ENCODE measurements at places on chromosomes 11 and 22. TPM values are rescaled to one million over a fixed set of nuclear protein-coding genes. Genes with fewer than 3 reads are reported as not detected.

The NPAS4 gene
- not detected for total RNA-seq

DNA sequence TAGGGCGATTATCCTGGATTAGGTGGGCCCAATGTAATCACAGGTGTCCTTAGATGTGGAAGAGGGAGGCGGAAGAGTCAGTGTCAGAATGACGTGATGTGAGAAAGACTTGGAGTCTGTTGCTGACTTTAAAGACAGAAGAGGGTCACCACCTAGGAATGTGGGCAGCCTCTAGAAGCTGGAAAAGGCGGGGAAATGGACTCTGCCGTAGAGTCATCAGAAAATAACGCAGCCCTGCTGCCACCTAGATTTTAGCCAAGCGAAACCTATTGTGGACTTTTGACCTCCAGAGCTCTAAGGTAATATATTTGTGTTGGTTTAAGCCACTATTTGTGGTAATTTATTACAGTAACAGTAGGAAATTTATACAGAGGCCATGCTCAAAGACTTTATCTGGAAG is 4.8 kb downstream of the DDX10 start:
- DNase-seq, result no peak

The CHRM1 gene
- not detected for total RNA-seq

The PDGFB gene
- 36.9 TPM for total RNA-seq

The TPBGL gene
- 0.08 TPM for total RNA-seq
